Kidney (tissue), 22 donors: ENCODE measurements at places on chromosomes 6 and 20. TPM values are rescaled to one million over a fixed set of nuclear protein-coding genes. Genes with fewer than 3 reads are reported as not detected.

The PLN gene
- 47.2 TPM for total RNA-seq

- no peak for DNase-seq
- no peak overlapping the region for H3K4me3 ChIP-seq
- no peaks in the 10 kb centered on the region for H3K4me1 ChIP-seq
- no peaks in the 10 kb centered on the region for H3K36me3 ChIP-seq
Measured at GRCh38 chr6:93433592-93433991, 14.2 kb upstream of the EPHA7 start.

The FITM2 gene
- total RNA-seq = 10.0 TPM

DNA sequence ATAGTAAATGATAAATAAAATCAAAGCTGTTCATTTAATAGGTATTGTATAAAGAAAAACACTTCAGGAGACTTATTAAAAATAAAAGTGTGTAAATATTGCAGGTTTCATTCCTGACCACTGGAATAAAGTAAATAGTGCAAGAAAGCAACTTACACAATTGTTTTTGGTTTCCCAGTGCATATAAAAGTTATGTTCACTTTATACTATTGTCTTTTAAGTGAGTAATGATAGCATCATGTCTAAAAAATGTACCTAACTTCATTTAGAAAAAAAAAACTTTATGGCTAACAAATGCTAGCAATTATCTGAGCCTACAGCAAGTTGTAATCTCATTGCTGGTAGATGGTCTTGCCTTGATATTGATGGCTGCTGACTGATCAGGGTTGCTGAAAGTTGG, 726.6 kb upstream of the POU3F2 start:
- H3K36me3 ChIP-seq = no peaks in the 10 kb centered on the region
- no peaks in the 10 kb centered on the region for H3K4me1 ChIP-seq
- H3K27ac ChIP-seq = no peak overlapping the region
- no peaks in the 10 kb centered on the region for H3K27me3 ChIP-seq

- no peak for DNase-seq
- no peaks in the 10 kb centered on the region for H3K4me1 ChIP-seq
- H3K4me3 ChIP-seq = peak overlapping the region; percentile 68
- H3K27ac ChIP-seq = no peak overlapping the region
- H3K27me3 ChIP-seq = no peaks in the 10 kb centered on the region
- no peaks in the 10 kb centered on the region for H3K36me3 ChIP-seq
Measured at GRCh38 chr6:1554141-1554475, 55.6 kb upstream of the FOXC1 start.

- DNase-seq = no peak
- H3K27ac ChIP-seq = no peak overlapping the region
- no peak overlapping the region for H3K4me3 ChIP-seq
- H3K36me3 ChIP-seq = no peaks in the 10 kb centered on the region
- H3K27me3 ChIP-seq = no peaks in the 10 kb centered on the region
- no peaks in the 10 kb centered on the region for H3K4me1 ChIP-seq
Measured at GRCh38 chr6:163054641-163055040, 326.9 kb downstream of the PACRG start.

The ENPP1 gene
- total RNA-seq = 6.5 TPM

DNA sequence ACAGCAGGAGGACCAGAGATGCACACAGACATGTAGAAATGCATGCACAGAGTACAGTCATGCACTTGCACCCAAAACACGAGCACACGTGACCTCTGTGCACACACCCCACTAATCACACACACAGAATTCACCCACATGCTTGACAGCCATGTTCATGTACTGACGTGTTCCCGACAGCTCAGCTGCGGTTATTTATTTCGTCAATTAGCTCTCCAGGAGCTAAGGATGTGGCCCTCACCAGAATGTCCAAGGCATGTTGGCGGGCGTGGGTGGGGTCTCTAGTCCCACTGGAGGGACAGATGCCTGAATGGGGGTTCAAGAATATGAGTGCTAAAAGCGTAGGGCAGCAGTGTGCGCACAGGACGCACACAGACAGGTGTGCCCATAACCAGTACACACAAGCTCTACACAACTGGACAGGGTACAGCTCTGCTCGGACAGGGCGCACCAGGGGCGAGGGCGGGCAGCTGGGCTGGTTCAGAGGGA, 571 bp upstream of the PRPF6 start:
- no peak for DNase-seq
- peak overlapping the region; percentile 98 for H3K4me3 ChIP-seq
- no peaks in the 10 kb centered on the region for H3K27me3 ChIP-seq
- peak overlapping the region; percentile 39 for H3K27ac ChIP-seq
- peaks cover 7% of the 10 kb centered on the region for H3K4me1 ChIP-seq
- peaks cover 9% of the 10 kb centered on the region for H3K36me3 ChIP-seq

The MATN4 gene
- total RNA-seq = 0.19 TPM

DNA sequence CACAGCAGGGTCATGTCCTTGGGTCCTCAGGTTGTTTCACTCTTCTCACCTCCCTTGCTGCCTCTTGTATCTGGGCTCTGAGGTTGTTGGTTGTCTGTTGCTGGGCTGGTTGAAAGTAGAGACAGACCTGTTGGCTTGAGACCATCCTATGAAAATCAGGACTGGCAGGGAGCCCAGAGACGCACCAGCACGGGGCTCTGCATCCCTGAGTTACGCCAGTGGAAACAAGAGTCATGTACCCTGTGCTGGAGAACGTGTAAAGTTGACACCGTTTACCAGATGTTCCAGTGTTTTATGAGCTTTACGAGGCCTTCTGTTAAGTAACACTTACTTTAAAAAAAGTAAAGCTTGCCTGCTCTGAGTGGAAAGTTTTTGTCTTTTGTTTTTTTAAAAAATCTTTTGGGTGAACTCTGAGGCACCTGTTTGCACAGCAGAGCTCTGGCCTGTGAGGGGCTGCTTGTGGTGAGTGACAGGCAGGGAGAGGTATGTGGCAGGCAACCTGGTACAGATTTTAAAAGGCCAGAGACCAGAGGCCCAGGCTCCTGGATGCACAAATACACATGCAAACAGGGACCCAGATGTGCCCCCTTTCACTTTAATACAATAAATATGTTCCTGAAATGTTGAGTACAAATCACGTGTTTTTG, 260.0 kb upstream of the SUPT3H start:
- H3K4me1 ChIP-seq = no peaks in the 10 kb centered on the region
- H3K36me3 ChIP-seq = no peaks in the 10 kb centered on the region
- H3K27ac ChIP-seq = no peak overlapping the region

DNA sequence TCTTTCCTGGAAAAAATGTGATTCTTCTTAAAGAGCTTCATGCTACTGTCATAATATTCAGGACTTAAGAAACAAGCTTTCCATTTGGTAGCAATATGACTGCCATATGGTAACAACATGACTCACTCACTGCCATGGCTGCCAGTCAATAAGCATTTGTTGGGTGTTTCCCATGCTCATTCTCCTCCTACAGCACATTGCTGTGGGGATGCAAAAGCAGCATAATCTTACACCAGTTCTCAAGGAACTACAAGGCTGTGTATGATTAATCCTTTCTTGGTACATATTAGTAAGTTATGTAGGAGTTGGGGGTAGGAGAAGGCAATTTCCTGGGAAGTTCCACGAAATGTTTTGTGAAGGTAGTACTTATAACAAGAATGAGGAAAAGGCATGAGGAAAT, 76.7 kb downstream of the CEP162 start:
- H3K27ac ChIP-seq = no peak overlapping the region
- no peaks in the 10 kb centered on the region for H3K4me1 ChIP-seq
- H3K27me3 ChIP-seq = no peaks in the 10 kb centered on the region
- DNase-seq = no peak
- H3K36me3 ChIP-seq = peaks cover 10% of the 10 kb centered on the region

The IL17A gene
- total RNA-seq = not detected

- no peaks in the 10 kb centered on the region for H3K4me1 ChIP-seq
- no peak overlapping the region for H3K27ac ChIP-seq
- DNase-seq = no peak
Measured at GRCh38 chr6:5950361-5950785, 56.4 kb downstream of the NRN1 start.

The GMPR gene
- total RNA-seq = 51.4 TPM
